ENCODE measurements at places on chromosomes 12 and 14.

GRCh38 chr12:64299628-64300027, 77.5 kb upstream of the KICS2 start:
- no peak for DNase-seq

- DNase-seq: no peak
Observed at GRCh38 chr12:50111395-50111692, 692 bp upstream of the COX14 start.

GRCh38 chr12:4829793-4830162, 79.9 kb upstream of the KCNA1 start:
- DNase-seq: no peak

DNA sequence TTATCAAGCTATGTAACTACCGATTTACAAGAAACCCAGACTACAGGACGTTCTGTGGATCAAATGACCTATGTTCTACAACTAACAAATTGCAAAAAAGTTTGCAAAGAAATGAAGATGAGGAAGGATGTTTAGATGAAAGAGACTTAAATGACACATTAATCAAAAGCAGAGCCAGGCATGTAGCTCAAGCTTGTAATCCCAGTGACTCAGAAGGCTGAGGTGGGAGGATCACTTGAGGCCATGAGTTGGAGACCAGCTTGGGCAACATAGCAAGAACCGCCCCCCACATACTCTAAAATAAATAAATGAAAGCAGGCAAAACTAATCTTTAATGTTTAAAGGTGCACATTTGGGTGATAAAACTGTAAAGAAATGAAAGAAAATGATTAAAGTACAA, 331.9 kb downstream of the BTG1 start:
- DNase-seq: peak; percentile 54

DNA sequence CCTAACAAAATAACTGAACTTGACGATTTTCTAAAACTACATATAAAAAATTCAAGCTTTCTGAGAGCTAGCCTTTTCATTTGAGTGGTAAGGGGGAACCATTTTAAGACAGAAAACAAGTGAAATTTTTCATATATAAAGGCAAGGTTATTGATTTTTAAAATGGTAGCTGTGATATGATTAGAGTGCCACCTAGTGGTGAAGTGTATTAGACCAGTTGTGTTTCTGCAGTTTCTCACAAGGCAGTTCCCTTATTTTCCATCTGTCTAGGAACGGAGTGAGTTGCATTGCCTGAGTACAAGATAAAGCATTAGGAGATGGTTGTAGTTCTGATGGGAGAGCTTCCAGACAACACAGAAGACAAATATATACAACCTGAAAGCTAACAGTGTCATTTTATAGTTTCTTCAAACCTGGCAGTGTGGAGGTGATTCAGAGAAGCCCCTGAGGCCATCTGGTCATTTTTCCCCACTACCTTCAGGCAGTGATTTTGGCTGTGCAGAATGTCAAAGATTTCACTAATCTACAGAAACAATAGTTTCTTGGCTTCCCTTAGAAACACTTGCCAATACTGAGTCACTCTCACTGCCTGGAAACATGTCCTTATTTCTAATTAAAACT, 180.8 kb downstream of the C12orf50 start:
- DNase-seq: no peak

DNA sequence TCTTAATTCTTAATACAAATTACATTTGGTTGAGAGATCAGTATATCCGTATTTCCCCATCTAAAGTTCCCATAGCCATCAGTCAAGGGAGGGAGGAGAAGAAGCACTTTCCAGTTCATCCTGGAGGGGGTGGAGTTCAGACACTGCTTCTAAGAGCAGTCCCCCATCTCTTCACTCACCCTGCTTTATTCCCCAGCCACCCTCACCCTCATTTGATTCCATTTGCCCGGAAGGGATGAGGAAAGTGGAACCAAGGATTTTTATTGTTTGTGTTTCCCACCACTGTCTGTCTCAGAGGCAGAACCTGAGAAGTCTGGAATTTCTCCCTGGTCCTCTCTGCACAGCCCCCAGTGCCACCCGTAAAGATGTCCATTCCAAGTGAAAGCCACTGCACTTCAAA, 134.2 kb upstream of the HIF1A start:
- DNase-seq: no peak

- no peak for DNase-seq
Observed at GRCh38 chr12:50239355-50239891, 43.9 kb downstream of the LIMA1 start.

DNA sequence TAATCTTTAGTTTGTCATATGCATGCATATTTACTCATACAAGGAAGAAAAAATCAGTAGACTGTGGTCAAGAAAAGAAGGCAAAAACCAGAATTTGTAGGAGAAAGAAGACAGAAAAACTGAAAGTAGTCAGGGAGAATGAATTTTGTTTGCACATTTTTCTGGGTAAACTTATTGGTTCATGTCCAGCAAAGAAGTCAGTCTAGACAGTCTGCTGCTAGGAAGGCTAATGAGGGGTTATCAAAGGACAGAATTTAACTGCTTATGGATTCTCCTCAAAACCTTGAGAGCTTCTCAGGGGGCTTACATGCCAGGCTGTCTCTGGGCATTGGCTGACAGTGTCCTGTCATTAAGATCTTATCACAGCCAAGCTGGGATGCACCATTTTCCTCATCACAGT, 293.9 kb downstream of the RPAP3 start:
- no peak for DNase-seq

- DNase-seq: no peak
Observed at GRCh38 chr12:105343836-105344235, 13.3 kb downstream of the C12orf75 start.

DNA sequence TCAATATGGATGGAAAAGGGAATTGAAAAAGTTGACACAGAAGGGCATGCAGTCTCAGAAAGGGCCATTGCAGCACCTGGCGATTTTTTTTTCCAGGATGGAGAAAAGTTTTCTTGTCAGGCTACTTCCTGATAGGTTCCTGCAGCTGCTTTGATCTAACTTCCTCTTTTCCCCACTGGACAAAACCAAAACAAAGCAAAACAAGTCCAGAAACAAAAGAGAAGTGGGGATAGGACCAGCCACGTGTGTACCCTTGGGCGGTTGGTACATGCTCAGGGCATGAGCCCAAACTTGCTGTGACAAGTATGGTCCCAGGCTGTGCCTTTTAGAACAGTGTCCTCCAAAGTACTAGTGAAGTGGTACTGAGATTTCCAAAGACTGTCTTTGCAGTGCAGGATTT, 89.8 kb downstream of the CHST11 start:
- no peak for DNase-seq

DNA sequence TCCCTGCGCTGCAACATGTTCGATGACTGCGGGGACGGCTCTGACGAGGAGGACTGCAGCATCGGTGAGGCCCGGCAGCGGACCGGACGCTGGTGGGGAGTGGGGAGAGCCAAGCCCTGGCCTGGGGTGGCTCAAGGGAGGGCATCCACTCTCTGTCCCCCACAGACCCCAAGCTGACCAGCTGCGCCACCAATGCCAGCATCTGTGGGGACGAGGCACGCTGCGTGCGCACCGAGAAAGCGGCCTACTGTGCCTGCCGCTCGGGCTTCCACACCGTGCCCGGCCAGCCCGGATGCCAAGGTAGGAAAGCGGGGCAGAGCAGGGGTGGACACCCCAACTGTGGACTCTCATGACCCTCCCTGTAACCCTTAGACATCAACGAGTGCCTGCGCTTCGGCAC, 11.4 kb upstream of the NXPH4 start:
- DNase-seq: no peak

GRCh38 chr12:75747572-75748021, 236.2 kb upstream of the KRR1 start:
- DNase-seq: no peak

DNA sequence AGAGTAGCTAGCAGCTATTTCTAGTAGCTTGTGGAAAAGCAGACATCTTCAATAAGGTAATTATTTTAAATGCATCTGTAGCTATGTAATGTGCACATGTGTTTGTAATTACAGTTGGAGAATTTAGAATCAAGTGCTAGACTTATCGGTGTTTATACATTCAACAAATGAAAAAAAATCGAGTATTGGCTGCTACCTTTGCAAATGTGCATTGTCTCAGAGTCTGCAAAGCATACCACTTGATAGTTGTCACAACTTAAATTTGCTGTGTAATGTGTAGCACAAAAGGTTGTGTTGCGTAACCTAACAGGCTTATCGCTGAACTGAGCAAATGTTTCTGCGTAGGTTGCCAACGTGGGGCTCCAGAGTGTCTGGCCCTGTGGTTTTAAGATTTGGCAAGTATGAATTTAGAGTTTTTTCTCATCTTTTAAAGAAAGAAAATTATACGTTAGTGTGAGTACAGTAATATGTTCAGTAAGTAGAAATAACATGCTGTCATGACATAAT, 44.3 kb downstream of the TMTC2 start:
- DNase-seq: no peak

DNA sequence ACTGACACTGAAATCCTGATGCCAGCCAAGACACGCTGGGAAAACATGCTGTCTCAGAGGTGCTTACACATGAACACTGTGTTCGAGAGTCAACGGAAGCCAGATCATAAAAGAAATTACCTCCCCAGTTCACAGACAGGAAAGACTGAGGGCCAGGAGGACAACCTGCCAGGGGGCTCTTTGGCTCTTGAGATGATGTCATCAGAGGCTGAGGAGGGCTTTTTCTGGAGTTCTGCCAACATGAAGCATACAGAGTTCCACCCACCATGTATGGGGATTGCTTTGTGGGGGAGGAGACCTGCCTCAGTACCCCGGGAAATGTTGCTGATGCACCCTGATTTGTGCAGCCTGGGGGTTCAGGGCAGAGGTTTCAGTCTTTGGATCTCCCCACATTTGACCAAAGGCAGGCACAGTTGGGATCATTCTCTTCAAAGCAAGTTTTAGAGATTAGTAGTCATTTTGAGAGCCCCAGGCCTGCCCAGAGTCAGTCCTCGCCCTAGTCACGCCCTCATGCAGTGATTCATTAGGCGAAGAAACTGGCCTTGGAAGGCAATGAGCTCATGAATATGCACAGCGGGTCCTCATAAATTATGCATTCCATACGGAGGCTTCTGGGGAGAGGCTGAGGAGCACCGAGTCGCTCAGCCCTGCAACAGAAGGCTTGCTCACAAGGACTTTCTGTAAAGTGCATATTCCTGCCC, 34.9 kb upstream of the EML1 start:
- DNase-seq: no peak

DNA sequence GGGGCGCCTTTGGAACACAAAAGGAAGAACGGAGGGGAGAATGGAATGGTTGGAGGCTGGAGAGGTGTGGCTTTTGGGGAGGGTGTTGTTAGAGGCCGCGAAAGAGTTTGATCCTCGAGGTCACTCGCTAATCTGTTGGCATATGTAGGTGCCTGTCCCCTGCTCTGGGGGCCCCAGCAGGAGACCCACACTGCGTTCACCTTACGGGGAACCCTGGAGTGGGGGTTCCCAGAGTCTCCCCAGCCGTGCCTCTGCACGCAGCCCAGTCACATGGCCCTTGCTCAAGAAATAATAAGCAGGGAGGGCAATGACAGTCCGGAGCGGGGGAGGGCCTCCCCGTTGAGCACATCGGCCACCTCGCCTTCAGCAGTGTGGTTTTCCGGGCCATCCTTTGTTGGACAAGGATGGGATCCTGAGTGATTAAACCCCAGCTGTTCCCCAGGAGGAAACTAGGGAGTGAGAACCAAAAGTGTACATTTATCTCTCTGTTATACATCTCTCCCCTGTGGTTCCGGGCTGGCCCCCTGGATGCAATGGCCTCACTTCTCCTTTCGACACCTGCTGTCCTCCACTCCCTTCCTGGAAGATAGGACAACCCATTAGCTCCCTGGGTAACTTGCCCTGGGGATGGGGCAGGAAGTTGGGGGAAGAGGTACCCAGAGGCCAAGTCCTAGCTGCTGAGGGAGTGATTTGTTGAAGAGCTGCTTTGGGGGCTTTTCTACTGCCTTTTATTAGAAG, 1.3 kb downstream of the PLEKHG3 start:
- DNase-seq: no peak

DNA sequence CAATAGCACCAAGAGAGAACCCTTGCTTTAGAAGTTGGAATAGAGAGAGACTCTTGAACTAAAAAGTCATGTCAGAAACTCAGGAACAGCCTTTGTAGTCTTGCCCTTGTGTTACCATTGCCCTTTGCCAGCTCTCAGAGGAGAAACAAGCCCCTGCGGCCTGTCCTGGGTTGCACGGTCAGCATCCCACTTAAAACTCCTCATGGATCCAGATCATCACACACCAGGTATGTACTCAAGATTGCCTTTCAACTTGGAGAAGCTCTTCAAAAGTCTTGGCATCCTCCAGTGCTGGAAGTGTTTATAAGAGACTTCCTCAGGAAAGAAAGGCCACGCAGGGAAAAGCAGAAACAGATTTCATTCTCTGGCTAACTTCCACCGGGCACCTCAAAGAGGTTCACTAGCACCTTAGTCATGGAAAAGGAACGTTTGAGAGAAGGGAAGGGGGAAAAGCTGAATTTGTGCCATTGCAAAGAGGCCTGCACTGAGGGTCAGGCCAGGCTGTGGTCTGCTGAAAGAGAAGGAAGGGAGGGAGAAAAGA, 594.2 kb downstream of the MED13L start:
- no peak for DNase-seq

- no peak for DNase-seq
Observed at GRCh38 chr12:114938487-114939210, 254.7 kb upstream of the TBX3 start.

- DNase-seq: no peak
Observed at GRCh38 chr12:82635263-82635662, 51.4 kb upstream of the TMTC2 start.

DNA sequence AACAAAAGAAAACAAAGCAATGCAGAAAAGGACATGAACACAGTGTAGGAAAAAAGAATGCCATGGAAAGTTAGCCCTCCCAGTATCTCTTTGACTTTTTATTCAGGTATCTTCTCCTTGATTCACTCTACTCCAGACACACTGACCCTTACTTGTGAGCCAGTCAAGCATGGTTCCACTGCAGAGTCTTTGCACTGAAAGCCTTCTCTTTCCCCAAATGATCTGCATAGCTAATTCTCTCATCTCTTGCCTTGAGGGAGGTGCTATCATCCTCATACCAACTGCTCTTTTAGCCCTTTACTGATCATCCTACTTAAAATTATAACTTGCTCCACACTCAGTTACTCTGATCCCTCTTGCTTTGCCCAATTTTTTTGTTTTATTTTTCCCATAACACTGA, 101.2 kb upstream of the SLC16A7 start:
- DNase-seq: no peak
